ENCODE measurements at places on chromosomes 4 and X.

- DNase-seq: no peak
Measured at GRCh38 chrX:68895341-68895755, 66.5 kb downstream of the EFNB1 start.

- no peak for DNase-seq
Measured at GRCh38 chr4:18749391-18749790, 727.8 kb upstream of the LCORL start.

DNA sequence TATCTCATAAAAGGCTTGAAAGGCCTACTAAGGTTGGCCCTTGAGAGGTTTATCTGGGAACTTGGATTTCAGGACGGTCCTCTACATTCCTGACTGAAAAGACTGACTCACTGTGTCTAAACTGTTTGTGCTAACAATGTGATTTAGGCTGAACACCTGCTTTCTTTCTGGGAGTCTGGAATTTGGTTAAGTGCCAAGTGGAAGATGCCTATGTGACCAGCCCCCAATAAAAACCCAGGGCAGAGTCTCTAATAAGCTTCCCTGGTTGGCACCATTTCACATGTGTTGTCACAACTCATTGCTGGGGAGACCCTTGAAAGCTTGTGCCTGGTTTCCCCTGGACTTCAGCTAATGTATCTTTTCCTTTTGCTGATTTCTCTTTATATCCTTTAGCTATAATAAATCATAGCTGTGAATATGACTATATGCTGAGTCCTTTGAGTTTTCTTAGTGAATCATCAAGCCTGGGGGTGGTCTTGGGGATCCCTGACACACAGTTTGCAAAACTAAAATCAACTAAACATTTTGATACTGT, 55.1 kb downstream of the GPR82 start:
- no peak for DNase-seq

GRCh38 chrX:84865113-84865512, 138.6 kb upstream of the APOOL start:
- DNase-seq: no peak

- no peak for DNase-seq
Measured at GRCh38 chr4:146186596-146186995, 11.1 kb downstream of the LSM6 start.

- no peak for DNase-seq
Measured at GRCh38 chrX:112751076-112751475, 71.3 kb upstream of the LHFPL1 start.

GRCh38 chrX:20313899-20314298, 47.2 kb upstream of the RPS6KA3 start:
- DNase-seq: no peak

DNA sequence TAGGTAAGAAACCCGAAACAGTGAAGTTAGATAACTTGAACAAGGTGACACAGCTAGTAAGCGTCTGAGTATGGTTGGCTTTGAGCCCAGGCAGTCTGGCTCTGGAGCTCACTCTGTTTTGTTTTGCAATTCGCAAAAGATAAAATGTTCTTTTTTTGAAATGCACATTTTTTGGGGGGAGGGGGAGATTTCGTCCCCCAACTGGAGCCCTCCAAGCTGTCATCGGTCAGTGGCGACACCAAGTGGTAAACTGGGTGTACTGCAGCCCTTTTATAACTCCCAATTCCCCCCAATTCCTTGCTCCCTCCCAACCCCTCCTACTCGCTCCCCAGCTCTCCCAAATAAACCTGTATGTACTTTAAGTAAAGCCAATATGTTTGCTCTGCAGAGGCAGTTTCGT, 2.8 kb upstream of the CLCN5 start:
- DNase-seq: peak; percentile 6

Data from activated T-helper 9 cell treated with anti-CD3 and anti-CD28 coated beads, Interleukin-2, amount 50 U/mL, for 16 hours (primary cell).